ENCODE measurements at places on chromosomes 7 and 10. TPM values are rescaled to one million over a fixed set of nuclear protein-coding genes. Genes with fewer than 3 reads are reported as not detected.

- no peak overlapping the region for H3K27ac ChIP-seq
- no peaks in the 10 kb centered on the region for H3K36me3 ChIP-seq
- no peaks in the 10 kb centered on the region for H3K4me1 ChIP-seq
- H3K4me3 ChIP-seq = no peak overlapping the region
Measured at GRCh38 chr10:111344804-111345203, 268.0 kb downstream of the ADRA2A start.

DNA sequence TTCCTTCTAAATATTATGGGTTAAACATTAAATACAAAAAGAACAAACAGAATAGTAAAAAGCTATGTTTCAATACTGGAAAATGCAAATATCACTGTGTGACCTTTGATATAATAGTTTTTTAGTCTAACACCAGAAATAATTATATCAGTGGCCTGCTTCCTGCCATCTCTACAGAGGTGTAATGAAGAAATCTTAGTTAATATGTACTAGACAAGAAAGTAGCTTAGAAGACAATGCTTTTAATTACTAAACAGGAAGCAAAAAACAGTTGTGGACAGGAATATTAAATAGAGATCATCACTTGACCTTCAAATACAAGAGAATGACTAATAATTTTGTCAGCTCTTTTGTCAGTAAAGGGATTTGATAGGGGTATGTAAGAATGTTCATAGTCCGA lies 47.4 kb upstream of the LRRN3 start:
- no peaks in the 10 kb centered on the region for H3K27me3 ChIP-seq
- no peaks in the 10 kb centered on the region for H3K36me3 ChIP-seq
- H3K4me1 ChIP-seq = peaks cover 7% of the 10 kb centered on the region

DNA sequence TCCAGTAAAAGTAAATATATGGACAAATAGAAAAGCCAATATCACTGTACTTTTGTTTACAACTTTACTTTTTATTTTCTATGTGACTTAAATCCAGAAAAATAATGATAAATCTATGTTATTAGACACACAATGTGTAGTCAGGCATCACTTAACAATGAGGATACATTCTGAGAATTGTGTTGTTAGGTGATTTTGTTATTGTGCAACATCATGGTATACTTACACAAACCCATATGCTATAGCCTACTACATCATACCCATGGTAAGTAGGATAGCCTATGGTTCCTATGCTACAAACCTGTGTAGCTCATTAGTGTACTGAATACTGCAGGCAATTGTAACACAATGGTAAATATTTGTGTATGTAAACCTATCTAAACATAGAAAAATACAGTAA lies 781.7 kb upstream of the GHITM start:
- H3K4me3 ChIP-seq = no peak overlapping the region
- no peaks in the 10 kb centered on the region for H3K4me1 ChIP-seq
- no peaks in the 10 kb centered on the region for H3K36me3 ChIP-seq

OPN4 gene
- total RNA-seq = not detected

SEMA3E gene
- not detected for total RNA-seq

All from T-helper 17 cell (primary cell).